NCI-H1436 treated with DMSO at 0.1 percent for 48 hours (cell line): ENCODE measurements at places on chromosomes 16 and 17.

- DNase-seq: no peak
These were observed at the start of gene KRT23 for GRCh38 chr17:40937384-40937819. TSS of gene KRT23 (minus strand) at chr17:40937646. CDS start at chr17:40936603, 1,043 bp downstream.

DNA sequence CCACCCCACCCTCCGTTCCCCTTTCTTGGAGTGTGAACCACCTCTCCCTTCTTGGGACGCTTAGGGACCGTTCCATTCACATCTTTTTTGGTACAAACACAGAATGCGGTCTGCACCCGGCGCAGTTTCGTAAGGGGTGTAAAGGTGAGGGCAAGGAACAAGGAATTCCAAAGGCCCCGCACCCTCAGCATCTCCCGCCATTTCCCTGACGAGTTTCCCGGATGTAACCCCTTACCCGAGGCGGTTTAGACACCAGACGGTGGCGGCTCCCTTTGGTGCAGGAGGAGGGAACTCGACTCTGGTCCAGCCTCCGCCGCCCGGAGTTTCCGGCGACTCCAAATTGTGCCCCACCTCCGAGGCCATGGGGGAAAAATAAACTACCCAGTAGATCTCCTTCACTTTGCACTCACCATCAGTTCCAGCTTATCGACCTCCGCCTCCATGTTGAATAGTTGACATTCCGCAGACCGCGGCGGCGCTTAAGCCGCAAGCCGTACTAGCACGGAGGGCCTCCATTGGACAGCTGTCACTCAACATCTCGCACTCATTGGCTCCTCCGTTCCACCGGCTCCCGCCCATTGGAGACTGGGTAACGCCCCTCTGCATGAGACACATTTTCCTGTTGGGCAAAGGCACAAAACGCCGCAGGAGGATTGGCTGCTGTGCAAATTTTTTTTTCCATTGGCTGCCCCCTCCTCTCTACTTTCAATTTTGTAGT lies at the start of gene SKA2:
TSS of gene SKA2 (minus strand) at position 466 of the 718 bp plus-strand sequence. CDS start at position 443, 23 bp downstream.
- peak; percentile 79 for DNase-seq

DNA sequence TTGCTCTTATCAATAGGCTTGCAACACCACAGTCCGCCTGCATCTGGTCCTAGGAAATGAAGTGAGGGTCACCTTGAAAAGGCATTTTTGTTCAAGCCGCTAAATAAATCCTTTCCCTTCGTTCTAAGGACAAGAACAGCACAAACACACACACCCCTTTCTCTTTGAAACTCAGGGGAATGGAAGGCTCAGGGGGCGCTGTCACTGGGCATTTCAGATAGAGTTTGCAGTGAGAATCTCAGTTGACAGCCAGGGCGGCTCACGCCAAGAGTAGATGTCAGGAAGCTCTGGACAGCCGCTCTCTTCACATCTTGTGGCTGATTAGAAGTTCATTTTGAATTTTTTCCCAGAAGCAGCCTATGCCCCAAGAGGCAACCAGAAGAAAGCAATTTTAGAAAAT lies 39.8 kb downstream of the ABAT start:
- no peak for DNase-seq

DNA sequence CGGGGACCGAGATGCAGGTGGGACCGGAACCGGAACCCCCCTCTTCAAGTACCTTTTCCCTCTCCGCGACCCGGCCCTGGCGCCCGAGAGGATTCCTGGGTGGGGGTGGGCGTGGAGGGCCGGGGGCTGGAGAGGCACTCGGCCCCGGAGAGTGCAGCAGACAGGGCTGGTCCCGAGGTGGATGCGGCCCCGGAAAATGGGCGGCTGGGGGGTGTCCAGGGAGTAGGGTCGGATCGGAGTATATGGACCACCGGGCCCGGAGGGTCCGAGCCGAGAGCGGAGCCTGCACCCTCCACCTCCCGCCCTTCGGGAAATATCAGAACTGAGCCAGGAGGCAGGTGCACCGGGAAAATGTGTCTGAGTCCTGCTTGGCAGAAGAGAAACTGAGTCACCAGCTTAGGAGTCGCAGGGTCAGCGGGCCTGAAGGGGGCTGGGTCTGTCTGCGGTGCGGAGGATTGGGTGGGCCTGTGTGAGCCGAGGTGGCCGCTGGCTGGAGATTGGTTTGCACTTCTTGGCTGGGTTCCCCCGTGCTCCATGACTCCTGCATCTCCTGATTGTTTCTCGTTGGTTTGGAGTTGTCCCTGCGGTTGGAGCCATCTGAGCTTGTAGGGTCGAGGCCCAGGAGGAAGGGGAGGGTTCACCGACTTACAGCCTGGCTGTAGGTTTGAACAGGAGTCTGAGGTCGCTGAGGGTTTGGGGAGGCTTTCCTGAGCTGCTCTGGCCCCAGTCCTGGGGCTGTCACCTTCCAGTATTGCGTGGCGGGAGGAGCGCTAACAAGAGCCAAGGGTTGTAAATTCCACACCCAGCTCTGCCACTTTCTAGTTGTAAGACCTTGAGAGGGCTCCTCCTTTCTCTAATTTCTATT lies 518 bp downstream of the SH2B1 start:
- DNase-seq: no peak

DNA sequence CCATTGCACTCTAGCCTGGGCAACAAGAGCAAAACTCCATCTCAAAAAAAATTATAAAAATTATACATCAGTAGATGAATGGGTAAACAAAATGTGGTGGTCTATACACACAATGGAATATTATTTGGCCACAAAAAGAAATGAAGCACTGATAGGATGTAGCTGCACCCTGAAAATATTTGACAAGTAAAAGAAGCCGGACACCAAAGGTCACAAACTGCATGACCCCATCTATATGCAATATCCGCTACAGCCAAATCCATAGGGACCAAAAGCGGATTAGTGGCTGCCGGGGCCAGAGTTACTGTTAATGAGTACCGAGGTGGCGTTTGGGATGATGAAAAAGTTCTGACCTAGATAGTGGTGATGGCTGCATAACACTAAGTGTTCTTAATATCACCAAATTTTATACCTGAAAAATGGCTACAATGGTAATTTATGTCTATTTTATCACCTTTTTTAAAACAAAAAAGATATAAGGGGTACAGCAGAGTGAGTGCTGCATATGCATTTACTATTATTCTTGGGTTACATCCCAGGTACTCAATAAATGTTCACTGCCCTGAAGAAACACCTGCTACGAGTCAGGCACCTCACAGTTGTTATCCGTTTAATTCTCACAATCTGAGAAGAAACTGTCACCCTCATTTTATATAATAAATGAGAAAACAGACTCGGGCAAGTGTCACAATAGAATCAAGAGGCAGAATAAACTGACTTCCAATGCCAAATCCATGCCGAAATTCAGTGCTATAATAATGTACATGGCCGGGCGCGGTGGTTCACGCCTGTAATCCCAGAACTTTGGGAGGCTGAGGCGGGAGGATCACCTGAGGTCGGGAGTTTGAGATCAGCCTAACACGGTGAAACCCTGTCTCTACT lies 807 bp upstream of the HBQ1 start:
- DNase-seq: no peak

DNA sequence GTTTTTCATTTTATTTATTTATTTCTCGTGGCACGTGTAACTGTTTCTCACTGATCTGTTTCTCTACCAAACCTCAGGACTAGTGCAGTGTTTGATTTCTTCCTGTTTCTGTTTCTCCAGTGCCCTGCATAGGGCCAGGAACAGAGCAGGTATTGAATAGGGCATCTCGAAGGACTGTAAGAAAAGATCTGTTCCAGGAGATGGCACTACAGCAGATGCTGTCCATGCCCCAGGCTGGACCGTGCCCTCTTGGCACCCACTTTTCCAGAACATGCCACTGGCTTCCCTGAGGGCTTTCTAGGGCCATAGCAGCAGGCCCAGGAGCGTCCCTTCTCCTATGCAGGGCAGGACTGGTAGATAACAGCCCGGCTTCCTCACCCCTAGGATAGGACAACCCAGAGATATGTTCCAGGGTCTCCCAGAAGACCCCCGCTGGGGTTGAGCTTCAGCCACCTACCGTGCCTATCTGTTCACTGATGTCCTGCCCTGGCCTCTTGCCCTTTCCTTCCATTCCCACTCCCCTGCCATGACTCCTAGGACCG lies 4.4 kb downstream of the SNX20 start:
- DNase-seq: no peak

DNA sequence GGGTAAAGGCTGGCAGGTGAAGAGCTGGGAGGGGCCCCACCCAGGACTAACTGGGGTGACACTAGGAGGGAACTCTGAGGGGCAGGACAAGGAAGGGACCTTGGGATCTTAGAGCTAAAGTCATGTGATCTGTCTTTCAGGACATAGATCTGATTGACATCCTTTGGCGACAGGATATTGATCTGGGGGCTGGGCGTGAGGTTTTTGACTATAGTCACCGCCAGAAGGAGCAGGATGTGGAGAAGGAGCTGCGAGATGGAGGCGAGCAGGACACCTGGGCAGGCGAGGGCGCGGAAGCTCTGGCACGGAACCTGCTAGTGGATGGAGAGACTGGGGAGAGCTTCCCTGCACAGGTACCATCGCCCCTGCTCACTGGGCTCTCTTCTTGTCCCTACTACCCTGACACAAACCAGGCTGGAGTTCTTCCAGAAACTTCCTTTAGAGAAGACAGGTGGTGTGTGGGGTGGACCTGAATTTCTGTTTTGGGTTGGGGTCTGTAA lies 8.1 kb downstream of the NFE2L1 start:
- no peak for DNase-seq

- DNase-seq: no peak
These were observed 27.8 kb downstream of the SLC6A4 start for GRCh38 chr17:30207655-30208054.
